ENCODE measurements at places on chromosomes 7 and 10.

DNA sequence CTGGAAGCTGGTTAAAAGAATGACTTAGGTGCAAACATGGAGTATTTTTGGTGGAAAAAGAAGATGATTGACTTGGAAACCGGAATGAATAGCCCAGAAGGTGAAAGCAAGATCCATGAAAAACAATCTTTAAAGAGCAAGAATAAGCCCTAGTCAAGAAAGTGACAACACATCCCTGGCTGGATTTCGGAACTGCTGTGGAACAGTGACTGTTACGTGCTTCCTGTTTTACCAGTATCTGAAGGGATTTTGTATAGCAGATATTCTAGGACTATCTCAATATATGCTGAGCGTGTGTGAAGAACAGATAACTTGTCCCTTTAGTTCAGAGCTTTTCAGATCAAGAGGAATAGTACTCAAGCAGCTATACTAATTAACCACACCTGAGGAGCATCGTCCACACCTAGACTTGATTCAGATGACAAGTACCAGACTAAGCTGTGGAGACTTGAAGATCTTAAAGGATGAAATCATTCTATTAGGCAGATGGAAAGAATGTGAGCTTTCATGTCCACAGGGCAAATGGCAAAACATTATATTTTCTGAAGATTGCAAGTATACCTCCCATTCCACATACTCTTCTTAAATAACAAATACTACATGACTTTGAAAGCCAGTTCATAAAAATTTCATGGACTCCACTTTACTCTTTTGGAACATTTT is 11.5 kb upstream of the TES start:
- no peak for ATAC-seq

GRCh38 chr10:127197154-127197432 is 702 bp upstream of the INSYN2A start:
- ATAC-seq, result no peak

DNA sequence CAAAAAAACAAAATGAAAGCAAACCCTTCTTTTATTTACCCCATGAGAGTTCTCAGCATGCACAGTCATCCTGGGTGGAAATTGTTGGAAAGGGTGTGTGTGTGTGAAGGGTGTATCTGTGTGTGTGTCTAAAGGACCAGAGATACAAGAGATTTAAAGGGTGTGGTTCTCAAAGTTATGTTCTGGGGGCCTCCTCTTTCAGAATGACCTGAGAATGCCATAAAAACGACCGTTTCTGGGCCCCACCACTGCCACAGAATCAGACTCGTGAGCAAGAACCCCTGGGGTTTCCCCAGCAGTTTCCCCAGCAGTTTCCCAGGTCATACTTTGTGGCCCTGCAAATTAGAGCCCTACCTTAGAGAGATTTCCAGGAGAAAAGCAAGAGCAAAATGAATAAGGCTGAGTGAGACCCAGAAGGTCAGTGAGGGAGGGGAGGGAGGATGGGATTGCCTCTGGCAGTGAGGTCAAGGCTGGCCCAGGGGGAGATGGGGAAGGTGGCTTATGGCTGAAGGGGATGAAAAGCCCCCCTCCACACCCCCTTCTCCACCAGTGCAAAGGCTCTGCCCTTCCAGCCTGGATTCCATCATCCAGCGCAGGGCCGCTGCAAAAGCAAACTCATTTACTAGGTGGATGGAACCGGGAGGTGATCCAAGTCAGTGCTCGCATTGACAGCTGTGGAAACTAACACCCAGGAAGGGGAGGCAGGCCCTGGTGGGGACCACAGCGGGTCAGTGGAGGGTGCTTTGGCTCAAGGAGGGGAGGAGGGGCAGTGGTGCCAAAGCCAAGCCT is 10.2 kb downstream of the PYROXD2 start:
- ATAC-seq, result peak; percentile 58

- ATAC-seq, result no peak
Observed at GRCh38 chr10:43049081-43049551, 27.8 kb upstream of the RET start.

- no peak for ATAC-seq
Observed at GRCh38 chr10:90413196-90413595, 444.6 kb downstream of the HTR7 start.

GRCh38 chr7:6252341-6252746 is 20.1 kb downstream of the CYTH3 start:
- ATAC-seq, result no peak

- ATAC-seq, result peak; percentile 84
Observed at GRCh38 chr10:48456361-48456804, 148.5 kb downstream of the ARHGAP22 start.

DNA sequence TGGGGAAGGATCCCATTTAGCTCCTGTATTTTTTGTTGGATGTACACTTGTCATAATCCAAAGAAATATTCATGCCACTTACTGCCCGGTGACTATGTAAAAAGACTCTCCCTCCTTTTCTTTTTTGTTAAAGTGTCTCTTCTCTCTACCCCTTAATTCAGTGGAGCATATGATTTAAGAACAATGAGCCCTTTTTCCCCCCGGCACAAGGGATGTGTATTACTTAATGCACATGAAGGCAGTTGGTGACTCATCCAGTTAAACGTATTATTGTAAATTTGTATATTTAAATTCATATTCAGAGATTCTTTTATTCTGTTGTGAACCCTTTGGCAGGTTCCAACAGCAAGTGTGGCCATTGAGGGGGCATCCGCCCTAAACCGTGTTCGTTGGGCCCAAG is 241.9 kb downstream of the SLC25A13 start:
- no peak for ATAC-seq

DNA sequence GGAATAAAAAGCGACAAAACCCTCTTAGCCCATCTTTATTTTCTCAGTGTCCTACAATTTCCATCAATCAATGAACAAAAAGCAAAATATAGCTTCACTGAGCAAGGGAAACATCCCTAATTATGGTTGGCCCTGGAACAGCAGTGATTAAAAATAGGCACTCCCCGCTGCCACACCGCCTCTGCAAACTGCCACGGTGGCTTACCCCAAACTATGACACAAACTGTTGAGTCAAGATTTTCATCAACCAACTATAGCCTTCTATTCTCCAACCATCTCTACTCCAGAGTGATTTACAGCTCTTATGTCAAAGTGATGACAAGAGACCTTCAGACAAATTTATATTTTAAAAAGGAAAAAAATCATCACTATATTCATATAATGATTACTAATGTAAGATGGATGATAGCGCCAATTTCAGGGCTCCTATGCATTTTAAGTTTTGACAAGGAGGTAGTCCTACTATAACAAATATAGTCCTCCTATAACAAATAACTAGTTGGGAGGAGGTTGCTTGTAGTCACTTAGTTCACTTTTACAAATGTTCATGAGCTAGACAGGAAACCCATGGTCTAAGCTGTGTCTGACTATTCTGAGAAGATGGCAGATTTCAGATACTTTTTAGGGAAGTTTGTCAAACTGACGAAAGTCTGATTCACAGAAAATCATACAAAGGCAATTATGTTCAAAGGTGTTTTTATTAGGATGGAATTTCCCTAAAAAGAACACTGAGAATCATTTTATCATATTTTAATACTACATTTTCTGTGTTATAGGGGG is 26.3 kb downstream of the DENND11 start:
- no peak for ATAC-seq

DNA sequence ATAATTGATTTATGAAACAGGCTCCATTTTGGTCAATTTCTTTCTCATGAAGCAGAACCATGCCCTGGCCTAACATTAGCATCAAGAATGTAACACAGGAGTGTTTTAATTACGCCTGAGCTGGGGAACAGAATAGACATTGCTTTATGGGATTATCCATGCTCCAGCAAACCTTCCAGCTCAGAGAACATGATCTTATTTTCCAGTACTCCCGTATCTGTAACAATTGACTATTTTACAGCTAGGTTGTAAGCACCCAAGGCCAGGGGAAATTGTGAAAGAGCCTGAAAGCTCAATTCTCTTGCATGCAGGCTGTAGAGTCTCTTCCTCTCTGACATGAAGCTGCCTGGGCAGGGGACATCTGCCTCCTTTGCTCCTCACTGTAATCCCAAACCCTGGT is 30.8 kb upstream of the CRYGN start:
- peak; percentile 74 for ATAC-seq

- no peak for ATAC-seq
Observed at GRCh38 chr7:10181996-10182395, 791.7 kb upstream of the PHF14 start.

DNA sequence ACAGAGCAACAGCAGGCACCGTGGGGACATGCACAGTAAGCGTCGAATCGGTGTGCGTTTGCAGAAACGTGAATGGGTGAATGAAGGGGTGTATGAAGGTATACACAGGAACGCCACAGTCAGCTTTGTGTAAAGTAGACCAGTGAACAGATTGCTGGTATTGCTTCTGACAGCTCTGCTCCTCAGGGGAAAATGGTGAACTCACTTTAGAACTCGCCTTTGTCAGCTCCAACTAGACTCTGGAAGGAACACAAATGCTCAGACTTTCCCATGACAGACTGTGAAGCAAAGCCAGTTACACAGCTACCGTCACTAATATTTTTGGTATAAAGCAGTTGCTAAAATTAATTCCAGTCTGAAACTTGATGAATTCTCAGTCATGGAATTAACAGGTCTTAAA is 78.9 kb downstream of the CUX1 start:
- ATAC-seq, result no peak

DNA sequence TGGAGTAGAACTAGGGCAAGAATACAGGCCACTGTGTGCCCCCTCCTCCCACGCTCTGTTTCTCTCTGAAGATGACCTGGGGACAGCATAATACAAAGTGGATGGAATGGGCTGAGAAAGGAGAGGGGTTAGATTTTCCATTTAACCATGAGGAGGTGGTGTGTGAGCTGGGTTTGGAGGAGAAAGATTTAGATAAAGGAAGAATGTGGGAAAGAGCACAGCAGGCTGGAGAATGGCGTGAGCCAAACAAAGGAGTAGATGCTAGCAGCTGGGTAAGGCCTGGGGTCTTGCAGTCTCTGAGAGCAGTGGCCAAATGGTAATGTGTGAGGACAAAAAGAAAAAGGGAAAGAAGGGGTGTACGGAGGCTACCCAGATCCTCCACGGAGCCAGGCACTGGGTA is 8.6 kb downstream of the PNLIPRP2 start:
- no peak for ATAC-seq

DNA sequence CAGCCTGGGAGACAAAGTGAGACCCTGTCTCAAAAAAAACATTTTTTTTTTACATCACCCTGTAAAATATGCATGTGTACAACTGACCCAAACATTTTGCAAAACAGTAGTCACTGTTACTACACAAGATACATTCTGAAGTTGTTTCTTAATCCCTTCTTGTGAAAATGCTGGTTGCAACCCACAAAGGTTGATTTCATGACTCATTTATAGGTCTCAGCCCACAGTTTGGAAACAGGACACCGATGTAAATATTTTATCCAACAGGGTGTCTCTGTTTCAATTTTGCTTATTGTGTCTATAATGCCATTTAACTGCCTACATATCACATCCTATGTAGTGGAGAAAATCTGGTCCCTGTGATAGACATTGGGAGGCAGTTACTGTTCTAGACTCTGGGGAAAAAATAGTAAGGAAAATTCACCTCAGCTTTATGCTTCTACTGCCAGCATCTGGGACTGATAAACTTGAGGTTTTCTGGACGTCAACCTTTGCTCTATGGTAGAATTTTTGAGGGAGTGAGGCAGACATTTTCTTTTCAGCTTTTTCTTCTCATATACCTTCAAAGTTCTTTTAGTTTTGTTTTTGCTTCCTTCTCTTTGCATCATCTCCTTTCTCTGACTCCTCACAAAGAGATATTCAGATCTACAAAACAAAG is 1.6 kb upstream of the RAB19 start:
- ATAC-seq, result no peak

DNA sequence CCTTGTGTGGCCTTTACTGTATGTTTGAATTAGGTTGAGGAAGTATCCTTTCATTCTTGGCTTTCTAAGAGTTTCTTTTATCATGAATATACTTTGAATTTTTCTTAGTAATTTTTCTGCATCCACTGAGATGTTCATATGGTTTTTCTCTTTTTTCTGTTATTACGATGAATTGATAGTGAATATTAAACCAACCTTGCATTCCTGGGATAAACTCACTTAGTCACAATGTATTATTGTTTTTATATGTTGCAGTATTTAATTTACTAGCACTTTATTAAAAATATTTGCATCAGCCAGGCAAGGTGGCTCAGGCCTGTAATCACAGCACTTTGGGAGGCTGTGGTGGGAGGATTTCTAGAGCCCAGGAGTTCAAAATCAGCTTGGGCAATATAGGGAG is 15.3 kb upstream of the RBM33 start:
- ATAC-seq, result no peak

DNA sequence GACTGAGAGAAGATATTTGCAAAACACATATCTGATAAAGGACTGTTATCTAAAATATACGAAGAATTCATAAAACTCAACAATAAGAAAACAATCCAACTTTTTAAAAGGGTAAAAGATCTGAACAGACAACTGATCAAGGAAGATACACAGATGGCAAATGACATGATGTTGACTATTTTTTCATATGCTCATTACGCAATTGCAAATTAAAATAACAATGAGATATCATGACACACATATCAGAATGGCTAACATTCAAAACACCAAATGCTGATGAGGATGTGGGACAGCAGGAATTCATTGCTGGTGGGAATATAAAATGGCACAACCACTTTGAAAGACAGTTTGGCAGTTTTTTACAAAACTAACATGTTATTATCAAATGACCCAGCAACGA is 8.9 kb downstream of the DENND11 start:
- ATAC-seq, result no peak

GRCh38 chr7:36928718-36929117 is 204.4 kb upstream of the AOAH start:
- ATAC-seq, result no peak

- ATAC-seq, result no peak
Observed at GRCh38 chr7:151886783-151887182, 9.9 kb upstream of the PRKAG2 start.

- ATAC-seq, result no peak
Observed at GRCh38 chr10:17348501-17349349, 105.7 kb downstream of the ST8SIA6 start.

DNA sequence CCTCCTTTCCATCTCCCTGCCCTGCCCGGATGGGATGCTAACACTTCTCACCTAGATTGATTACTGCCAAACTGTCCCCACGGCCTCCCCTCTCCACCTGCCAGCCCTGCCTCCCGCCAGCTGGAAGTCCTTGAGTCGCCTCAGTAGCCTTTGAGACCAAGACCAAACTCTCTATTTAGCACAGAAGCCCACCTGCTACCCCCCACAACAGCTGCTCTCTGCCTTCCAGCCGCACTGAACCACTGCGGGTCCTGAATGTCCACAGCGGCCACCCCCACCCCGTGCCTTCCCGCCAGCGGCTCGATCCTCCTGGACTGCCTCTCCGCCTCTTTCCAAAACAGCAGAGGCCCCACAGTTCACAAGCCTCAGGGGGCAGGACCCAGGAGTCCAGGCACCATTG is 39.0 kb downstream of the FKBP6 start:
- ATAC-seq, result no peak

DNA sequence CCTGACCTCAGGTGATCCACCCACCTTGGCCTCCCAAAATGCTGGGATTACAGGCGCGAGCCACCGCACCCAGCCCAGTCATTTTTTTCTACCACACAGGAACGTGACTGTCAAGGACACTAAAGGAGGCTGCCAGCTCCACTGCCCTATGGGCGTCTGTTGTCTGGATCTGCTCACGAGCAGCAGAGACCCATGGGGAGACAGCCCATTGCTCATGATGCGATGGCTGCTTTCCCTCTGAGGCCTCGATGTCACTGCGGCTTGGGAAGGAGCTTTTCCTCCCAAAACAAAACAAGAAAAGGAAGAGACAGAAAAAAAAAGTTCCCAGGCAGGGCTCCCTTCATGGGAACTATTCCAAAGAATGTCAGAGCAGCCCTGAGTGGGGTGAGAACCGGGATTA is 70.5 kb downstream of the DENND2A start:
- no peak for ATAC-seq
